Activated T-cell treated with anti-CD3 and anti-CD28 coated beads, Interleukin-2, amount 50 U/mL, for 24 hours (primary cell): ENCODE measurements at places on chromosomes 13 and 19.

DNA sequence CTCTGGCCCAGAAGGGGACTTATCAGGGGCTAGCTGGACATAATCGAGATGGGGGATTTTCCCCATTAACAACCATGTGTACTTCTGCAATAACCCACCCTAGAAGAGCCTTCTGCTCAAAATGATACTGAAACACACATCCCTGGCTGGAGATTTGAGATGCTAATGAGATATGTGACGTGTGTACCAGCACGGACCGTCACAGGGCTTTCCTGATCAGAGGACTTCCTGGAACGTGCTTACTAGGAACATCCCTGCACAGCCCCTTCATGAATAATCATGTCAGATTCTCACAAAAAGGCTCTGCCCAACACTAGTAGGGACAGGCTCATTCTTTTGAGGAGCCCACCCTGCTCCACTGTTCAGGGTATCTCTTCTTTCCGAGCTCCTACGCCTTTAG lies 6.5 kb upstream of the ERVV-1 start:
- no peak for DNase-seq

GRCh38 chr19:55467236-55468053 lies 2.9 kb upstream of the C19orf85 start:
- DNase-seq, result peak; percentile 83

DNA sequence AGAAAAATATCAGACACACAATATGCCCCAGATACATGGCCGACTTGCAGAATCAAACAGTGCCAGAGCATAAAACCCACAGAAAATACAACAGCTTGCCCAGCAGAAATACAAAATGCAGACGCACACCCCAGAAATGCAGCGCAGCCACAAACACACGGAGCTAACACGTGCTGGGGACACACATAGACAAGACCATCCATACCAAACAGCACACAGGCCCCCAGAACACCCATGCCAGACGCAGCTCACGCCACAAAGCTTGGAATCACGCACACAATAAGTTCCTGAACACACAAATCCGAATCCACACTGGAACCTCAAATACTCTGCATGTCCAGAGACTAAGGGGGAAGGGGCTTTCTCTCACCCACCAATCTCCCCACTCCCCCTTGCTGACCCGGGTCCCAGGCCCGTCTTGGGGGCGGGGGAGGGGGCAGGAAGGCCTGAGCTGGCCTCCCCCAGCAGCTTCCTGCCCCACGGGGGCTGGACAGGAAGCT lies 17.2 kb downstream of the CCDC97 start:
- no peak for DNase-seq

- DNase-seq, result no peak
Measured at GRCh38 chr19:5882421-5882968, 12.2 kb upstream of the FUT5 start.

GRCh38 chr13:95106562-95106961 lies 194.7 kb downstream of the ABCC4 start:
- DNase-seq, result no peak

DNA sequence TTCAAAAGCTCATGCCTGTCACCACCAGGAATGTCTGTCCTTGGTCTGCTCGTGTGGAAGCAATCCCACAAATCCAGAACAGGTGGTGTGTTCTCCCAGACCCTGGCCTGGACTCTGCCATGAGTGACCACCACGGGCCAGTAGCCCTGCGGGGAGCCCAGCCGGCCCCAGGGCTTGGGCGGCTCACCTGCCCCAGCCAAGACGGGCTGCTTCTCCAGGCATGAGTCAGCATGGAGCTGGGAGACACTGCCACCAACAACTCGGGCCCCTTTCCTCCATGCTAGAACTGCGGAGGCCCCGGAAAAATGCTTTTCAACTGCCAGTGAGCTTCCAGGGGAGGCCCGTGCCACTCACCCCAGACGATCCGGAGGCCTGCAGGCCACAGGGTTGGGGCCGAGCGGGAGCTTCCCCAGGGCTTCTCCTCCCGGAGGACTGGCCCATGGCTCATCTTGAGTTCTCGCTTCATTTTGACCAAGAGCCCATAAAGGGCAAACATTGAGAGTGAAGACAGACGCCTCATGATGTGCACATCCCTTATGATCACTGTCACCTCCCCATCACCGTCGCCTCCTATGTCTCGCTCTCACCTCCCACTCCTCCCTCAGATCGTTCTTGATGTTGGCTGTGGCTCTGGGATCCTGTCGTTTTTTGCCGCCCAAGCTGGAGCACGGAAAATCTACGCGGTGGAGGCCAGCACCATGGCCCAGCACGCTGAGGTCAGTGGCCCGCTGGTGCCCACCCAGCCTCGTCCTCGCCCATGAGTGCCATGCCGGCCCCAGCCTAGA lies 16.7 kb downstream of the YIPF2 start:
- no peak for DNase-seq

- no peak for DNase-seq
Measured at GRCh38 chr19:36051236-36051635, 2.8 kb downstream of the THAP8 start.

DNA sequence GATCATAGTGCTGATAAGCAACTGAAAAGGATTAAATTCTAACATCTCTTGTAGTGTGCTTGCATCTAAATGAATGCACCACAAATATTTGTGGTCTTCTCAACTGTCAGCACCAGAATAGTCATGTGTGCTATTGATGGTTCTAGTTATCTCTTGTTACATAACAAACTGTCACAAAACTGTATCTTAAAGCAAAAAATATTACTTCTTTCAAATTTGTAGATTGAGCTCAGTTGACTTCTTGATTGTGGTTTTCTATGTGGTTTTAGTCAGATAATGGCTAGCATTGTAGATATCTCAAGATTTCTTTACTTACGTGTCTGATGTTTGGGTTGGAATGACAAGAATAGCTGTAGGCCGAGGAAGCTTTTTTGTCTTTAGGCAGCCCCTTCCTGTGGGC lies 431.3 kb downstream of the SLITRK6 start:
- no peak for DNase-seq

- DNase-seq, result peak; percentile 54
Measured at GRCh38 chr13:52738719-52739467, 727 bp downstream of the CNMD start.
